Muscle of leg (tissue), 16 donors: ENCODE measurements at places on chromosomes 11 and 22. TPM values are rescaled to one million over a fixed set of nuclear protein-coding genes. Genes with fewer than 3 reads are reported as not detected.

DNA sequence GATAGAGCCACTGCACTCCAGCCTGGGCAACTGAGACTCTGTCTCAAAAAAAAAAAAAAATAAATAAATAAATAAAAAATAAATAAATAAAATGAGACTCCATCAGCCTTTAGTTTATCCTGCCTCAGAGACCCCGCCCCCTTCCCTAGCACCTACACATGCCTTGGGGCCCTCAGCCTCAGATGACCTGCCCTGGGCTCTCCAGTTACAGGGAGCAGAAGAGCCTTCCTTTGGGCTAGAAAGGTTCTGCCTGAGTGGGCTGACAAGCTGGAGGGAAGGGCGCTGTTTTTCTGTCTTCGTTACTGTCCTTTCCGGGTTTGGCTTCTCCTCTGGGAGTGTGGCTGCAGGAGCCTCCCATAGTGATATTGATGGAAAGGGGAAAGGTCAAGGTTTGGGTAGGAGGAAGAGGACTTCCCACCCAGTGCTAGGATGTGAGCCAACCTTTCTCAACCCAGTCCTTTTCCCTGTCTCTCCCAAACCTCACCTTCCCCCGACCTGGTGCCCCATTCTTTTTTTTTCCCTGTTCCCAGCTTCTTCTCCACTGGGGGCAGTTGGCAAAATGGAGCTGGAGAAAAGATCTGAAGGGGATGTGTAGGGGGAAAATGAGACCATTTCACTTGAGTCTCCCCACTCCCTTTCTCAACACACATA is 1.5 kb upstream of the SF3B2 start:
- no peak for DNase-seq

The ALDH3B2 gene
- 4.5 TPM for polyA plus RNA-seq

The MAP6 gene
- polyA plus RNA-seq = 10.0 TPM

- DNase-seq = no peak
Observed at GRCh38 chr11:18310800-18311340, 11.1 kb downstream of the HPS5 start.

DNA sequence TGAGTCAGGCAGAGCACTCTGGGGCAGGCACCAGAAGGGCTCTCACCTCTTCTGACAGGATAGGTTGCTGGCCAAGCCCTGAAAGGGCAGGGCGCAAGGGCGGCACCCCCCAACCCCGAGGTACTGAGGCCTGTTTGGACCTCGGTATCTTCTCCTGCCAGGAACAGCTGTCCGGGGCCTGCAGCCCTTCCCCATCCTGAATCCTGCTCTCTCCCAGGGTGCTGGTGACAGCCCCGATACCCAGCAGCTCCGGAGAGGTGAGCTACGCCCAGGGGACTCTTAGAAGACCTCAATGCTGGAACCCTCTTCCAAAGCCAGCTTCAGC is 79.1 kb downstream of the PHF21B start:
- no peak for DNase-seq

- no peak for DNase-seq
Observed at GRCh38 chr11:27650988-27651387, 49.3 kb downstream of the BDNF start.

The VPREB1 gene
- 0.33 TPM for polyA plus RNA-seq

DNA sequence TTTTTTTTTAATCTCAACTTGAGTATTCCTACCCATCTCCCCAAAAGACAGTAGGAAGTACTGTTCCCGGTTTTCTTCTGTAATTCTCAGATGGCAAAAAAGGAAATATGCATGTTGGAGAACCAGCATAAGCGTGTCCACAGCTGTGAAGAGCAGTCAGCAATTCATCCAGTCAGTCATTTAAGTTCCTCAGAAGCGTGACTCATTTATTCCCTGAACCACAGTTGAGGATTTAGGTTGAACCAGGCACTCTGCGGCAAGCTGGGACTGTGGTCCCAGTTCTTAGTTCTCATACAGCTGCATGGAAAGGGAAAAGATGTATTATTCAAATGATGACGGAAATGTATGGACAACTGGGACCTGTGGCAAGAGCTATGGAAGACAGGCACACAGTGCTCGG is 61.0 kb upstream of the MYO18B start:
- peak; percentile 90 for DNase-seq

DNA sequence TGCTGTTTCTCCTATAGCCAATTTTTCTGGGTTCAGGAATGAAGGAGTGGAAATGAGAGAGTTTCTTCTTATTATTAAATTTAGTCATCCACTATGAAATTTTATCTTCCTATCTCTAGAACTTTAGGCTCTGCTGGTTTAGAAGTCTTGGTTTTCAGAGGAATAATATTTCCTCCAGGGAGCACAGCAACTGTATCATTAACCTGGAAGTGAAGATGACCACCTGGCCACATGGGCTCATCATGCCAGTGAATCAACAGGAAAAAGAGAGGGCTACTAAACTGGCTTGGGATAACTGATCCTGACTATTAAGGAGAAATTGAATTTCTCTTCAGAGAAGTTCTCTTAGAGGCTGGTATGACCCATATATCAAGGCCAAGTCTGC is 44.4 kb downstream of the ADM start:
- no peak for DNase-seq

The E2F8 gene
- 18.1 TPM for polyA plus RNA-seq

The HOATZ gene
- polyA plus RNA-seq = 0.09 TPM

- no peak for DNase-seq
Observed at GRCh38 chr11:32109138-32109537, 18.3 kb downstream of the RCN1 start.

DNA sequence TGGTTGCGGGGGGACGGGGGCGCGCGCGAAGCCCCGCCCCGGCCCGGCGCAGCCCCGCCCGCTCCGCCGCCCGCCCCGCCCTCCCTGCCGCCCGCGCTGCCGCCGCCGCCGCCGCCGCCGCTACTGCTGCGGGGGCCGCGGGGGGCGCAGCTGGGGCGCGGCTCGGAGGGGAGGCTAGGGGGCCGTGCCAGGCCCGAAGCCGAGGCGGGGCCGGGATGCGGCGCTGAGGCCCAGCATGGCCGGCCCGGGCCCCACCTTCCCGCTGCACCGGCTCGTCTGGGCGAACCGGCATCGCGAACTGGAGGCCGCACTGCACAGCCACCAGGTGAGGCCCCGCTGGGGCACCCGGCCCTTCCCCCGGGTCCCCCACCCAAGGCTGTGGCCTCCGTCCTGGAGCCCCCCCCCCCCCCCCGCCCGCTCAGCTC is at the start of gene ANKRD13D:
TSS of gene ANKRD13D (plus strand) at position 78 of the 425 bp plus-strand sequence. CDS start at position 236, 158 bp downstream.
- no peak for DNase-seq

The OR52I2 gene
- not detected for polyA plus RNA-seq

- DNase-seq = peak; percentile 60
Observed at GRCh38 chr11:113289431-113290187, 24.8 kb upstream of the TTC12 start.

The IFITM5 gene
- polyA plus RNA-seq = not detected

DNA sequence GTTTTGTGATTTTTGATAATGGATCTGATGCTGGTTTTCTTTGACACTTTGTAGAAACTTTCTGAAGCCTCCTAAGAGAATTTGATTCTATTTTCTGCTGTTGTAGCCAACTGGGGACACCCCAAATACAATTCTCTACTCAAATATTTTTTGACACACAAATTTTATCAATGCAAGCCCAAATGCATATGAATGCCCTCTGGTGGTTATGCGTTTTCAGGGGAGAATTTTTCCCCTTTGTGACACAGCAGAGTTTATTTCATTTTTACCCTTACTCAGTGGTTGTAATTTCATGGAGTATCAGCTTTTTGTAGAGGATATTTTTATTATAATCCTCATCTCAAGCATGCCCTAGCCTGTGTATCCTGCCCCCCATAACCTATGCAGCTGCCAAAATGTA is 44.7 kb upstream of the MTMR2 start:
- DNase-seq = no peak

GRCh38 chr11:69229511-69229910 is 64.4 kb upstream of the MYEOV start:
- DNase-seq = no peak

DNA sequence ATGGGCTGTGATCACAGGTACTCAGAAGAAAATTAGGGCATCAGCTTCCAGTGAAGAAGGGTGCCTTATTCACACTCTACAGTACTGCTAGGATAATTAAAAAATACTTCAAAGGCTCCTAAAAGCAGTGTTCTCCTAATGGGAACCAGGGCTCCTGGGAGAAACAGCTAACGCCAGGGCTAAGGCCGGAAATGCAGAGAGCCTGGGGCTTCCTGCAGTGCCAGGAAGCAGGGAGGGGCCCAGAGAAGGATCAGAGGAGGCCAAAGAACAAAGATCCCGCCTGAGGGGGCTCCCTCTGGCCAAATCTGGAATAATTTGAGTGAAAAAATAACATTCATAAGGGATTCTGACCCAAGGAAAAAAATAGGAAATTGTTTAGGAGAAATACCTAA is 27.5 kb downstream of the TOLLIP start:
- DNase-seq = no peak

The TEAD1 gene
- 77.9 TPM for polyA plus RNA-seq

The MMP12 gene
- not detected for polyA plus RNA-seq

The MMP7 gene
- polyA plus RNA-seq = not detected

DNA sequence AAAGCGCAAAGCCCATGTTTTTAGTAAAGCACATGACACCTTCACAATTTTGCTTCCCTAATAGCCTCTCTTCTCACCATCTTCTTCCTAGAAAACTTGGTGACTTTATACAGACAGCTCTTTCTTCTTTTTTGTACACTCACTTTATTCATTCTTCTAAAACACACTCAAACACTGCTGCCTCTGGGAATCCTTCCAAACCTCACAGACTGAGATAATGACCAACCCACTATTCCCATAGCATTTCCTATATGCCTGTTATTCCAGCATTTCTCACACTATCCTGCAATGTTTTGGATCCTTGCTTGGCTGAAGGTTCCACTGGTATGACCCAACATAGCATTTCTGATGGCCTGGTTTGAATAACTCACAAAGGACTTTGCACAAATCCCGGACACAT is 442.1 kb upstream of the CCDC90B start:
- DNase-seq = no peak

- DNase-seq = no peak
Observed at GRCh38 chr11:128520206-128520887, 67.0 kb downstream of the ETS1 start.

DNA sequence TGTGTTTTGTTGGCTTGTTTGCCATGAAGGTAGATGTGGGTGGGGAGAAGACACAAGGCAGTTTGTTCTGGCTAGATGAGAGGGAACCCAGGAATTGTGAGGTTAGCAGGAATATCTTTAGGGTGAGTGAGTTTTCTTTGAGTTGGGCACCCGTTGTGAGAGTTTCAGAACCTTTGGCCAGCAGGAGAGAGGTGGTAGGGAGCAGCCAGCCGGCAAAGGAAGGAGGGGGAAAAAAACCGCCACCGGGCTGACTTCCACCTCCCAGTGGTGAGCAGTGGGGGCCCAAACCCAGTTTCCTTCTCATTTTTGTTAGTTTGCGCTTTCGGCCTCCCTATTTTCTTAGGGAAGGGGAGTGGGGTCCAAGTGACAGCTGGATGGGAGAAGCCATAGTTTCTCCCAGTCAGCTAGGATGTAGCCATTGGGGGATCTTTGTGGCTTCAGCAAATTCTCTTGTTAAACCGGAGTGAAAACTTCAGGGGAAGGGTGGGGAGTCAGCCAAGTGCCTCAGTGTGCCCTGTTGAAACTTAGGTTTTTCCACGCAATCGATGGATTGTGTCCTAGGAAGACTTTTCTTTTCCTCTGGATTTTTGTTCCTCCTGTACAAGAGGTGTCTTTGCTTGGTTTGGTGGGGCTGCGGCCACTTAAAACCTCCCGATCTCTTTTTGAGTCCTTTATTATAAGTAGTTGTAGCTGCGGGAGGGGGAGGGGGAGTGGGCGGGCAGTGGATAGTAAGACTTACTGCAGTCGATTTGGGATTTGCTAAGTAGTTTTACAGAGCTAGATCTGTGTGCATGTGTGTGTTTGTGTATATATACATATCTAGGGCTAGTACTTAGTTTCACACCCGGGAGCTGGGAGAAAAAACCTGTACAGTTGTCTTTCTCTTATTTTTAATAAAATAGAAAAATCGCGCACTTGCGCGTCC is 1.1 kb upstream of the GCAT start:
- DNase-seq = peak; percentile 78

DNA sequence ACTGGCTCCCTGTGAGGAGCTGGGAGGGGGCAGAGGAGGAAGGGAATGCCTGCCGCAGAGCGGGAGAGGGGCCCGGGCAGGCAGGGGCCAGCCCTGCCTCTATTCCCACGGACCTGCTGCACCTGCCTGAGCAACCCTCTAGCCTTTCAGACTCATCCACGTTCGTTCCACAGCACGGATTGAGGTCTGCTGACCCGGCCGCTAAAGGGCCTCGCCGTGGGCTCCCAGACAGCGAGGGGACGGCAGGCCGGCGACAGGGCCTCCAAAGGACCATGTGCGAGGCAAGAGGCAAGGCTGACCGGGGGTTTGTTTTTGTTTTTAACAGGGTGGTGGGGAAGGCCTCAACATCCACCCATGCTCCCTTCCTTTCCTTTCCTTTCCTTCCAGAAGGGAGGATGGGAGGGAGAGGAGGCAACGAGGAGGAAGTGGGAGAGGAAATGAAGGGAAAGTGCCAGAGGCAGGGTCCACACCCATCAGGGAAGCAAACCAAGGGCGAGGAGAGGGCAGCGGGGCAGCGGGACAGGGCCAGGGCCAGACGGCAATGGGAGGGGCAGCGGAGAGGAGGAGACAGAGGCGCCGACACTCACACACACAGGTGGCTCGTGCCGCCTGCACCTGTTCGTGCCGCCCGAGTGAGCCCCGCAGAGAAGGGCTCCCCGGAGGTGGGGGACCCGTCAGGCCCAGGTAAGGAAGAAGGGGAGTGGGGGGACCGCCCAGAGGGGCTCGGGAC is 7.5 kb downstream of the LRFN4 start:
- no peak for DNase-seq

DNA sequence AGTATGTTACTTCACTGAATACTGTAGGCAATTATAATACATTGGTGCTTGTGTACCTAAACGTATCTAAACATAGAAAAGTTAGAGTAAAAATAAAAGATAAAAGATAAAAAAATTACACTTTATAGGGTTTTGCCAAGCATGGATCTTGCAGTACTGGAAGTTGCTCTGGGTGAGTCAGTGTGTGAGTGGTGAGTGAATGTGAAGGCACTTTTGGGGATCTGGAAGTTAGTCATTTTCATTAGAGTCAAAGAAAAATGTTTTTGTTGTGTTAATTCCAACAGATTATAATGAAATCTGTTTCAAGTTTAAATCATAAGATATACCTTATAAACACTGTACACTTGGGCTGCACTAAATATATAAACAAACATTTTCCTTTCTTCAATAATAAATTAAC is 3.3 kb downstream of the SLC22A25 start:
- DNase-seq = no peak
